CD4-positive, alpha-beta T cell treated with Interleukin-21 for 1 hour (primary cell): ENCODE measurements at places on chromosomes 6 and 20.

- no peak for DNase-seq
Observed at GRCh38 chr6:118546164-118546879, 1.8 kb upstream of the PLN start.

GRCh38 chr6:134510920-134511319 lies 193.0 kb upstream of the SGK1 start:
- no peak for DNase-seq

GRCh38 chr20:3380228-3381070 lies 27.0 kb downstream of the DNAAF9 start:
- DNase-seq, result no peak

- DNase-seq, result no peak
Observed at GRCh38 chr6:21710908-21711627, 117.5 kb downstream of the SOX4 start.

DNA sequence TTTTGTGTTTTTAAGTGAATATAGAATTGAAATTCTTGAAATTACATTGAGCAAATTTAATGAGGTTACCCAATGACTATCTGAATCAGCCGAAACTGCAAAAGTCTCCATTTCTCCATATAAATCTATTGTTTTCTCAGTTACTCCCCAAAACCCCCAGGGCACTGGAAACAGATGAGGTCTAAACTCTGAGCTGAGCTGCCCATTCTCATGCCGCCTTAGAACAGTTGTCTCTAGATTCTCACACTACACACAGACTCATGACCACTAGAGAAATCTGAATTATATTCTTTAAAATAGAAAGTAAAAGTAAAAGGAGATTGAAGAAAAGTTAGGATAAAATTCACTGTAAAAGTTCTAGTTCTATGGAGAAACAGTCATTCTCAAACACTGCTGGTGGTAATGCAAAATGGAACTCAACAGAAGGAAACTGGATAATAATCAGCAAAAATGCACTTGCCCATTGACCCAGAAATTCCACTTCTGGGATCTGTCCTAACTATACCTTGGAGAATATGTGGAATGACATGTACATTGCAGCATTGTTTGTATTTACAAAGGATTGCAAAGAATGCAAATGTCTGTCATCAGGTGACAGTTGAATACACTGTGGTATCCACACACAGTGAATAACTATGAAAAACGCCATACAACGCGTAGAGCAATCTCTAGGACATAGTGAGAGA lies 125.5 kb downstream of the IPCEF1 start:
- no peak for DNase-seq

DNA sequence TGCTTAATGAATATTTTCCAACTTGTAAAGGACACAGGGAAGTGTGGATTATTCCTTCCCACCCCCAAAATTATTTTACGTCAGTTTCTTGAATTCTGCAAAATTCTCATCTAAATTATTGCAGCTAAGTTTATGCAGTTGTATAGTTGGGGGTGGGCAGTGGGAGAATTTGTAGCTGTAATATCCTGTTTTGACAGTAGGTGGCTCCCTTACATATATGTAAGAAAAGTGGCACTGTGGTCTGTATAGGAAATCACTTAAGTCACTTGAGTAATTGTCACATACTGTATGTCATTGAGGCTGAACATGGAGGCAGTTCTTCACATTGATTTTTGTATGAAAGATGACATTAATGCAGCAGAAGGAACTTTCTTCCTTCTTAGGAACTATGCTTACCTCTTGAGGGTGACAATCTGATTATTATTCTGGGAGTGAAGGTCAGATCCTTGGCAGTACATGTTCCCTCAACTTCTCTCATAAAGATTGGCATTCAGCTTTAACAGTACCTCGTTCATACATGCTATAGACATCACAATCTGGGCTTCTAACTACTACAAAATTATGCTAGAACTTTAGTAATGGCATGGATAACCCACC lies 14.6 kb upstream of the CFAP206 start:
- DNase-seq, result peak; percentile 68

- no peak for DNase-seq
Observed at GRCh38 chr6:158406736-158407135, 94.5 kb downstream of the TULP4 start.

DNA sequence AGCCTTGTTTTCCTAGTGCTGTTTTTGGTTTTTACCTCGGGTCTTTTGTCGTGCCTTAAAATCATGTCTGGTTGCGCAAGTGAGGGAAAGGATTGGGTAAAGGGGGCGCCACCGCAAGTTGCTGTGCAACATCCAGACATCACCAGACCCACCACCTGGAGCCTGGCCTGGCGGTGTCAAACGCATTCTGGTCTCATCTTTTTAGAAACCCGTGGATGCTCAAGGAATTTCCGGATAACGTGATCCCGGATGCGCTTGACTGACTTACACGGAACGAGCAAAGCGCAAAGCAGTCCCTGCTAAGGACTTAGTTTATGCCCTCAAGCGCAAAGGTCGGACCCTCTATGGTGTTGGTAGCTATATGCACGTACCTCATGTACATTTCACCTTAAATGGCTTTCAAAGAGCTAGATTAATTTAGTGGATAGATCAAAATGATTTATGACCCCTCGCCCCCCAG lies 105.2 kb downstream of the OR2B2 start:
- peak; percentile 33 for DNase-seq

- DNase-seq, result no peak
Observed at GRCh38 chr6:31610968-31611367, 4.1 kb upstream of the AIF1 start.

DNA sequence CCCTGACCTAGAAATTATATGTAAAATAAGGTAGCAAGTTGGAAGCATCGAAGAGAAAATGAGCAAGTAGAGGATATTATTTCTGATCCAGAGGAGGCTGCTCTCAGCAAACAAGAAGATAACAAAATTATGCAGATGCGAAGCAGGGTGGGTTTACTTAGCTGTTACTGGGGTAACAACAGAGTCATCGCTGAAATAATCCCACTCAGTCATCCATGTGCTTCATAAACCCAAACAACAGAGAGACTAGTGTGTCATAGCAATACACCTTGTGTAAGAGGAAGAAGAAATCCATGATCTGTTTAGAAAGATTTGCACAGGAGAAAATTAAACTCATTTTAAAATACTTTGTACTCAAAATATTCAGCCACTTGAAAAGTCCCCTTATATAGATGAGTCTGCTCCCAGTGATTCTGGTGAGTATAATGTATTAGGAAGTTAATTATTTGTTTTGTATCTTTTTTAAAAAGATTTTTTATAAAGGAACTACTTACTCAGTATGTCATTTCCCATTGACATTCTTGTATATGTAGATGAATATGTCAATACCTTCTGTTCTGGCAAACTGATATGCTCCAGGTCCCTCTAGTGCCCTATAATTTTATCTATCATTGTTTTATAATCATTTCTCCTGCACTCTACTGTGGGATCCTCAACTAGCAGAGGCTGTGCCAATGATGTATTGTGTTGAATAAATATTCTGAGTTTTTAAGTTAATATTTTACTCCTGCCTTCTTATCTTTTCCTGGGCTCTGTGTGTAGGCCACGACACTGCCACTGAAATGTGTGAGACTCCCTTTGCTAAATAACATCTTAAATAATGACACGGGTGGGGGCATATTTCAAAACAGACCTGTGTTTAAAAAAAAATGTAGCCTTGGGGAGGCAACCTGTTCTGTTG lies 8.6 kb upstream of the HIVEP2 start:
- peak; percentile 53 for DNase-seq

DNA sequence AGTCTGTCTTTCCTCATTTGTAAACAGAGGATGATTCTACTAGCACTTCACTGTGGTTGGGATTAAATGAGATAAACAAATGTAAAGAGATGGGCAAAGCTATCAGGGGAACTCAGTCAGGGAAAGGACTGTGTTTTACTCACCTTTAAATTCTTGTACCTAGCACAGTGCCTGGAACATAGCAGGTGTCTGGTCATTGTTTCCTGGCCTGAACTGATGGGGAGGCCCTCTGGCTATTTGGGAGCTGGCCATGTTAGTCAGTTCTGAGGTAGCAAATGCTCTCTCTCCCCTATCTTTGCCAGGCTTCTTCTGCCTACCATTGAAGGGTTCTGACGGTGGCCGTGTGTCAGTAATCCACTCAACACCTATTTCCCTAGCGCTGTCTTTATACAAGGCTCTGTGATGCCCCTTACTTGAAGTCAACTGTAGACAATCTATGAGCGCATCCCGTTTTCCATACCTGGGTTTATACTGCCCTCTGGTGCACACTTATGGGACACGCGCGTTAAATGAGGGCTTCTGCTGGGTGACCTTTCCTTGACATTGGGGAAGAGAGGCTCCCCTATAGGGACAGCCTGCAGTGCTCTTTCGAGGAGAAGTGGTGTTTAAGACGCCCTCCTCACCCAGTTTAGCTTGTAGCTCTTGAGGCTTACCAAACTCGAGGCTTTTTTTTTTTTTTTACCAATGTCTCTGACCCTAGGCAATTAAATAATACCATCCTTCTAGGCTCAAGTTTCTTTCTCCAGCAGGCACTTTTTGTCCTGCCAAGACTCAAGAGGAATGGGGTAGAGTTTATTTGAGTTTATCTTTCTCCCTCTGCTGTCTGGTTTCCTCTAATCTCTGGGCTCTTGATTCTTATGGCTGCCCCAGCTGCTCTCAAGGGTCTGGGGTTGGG lies 4.0 kb upstream of the SPATS1 start:
- DNase-seq, result peak; percentile 77

DNA sequence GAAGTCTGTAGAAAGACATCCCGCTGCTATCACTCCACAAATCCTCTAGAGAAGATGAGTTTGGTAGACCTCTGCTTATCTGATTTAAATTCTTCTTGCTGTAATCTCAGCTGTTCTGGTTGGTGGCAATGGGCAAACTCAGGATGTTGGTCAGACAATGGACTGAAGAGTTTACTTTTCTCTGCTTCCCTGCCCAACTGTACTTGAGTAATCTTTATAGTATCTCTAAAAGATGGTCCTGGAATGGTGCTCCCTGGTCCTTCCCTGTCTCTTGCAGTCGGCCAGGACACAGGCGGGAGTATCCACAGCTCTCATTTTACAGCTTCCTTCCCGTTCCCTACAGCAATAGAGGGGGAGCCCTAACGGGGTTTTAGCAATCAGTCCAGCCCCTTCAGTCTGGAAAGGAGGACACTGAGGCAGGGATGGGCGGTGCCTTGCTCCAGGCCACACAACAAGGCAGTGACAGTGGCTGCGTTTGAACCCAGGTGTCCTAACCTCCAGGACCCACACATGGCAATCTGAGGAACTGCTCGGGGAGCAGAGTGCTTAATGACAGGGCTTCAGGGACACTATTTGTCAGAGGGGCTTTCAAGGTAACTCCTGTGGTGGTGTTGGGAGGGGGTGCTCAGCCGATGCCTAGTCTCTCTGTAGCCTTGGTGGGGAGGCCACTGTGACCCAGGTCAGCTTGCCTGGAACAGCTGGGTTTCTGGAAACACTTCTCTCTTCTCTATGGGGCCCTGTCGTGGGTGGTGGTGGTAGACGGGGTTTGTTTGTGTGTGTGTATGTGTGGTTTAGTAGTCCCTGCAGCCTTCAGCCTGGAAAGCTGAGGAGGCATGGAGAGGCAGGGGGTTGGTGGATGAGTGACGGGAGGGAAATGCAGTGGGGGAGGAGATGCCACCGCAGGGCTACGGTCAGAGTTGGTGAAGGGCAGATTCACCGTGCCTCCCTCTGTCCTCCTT lies 9.5 kb upstream of the VEGFA start:
- no peak for DNase-seq

DNA sequence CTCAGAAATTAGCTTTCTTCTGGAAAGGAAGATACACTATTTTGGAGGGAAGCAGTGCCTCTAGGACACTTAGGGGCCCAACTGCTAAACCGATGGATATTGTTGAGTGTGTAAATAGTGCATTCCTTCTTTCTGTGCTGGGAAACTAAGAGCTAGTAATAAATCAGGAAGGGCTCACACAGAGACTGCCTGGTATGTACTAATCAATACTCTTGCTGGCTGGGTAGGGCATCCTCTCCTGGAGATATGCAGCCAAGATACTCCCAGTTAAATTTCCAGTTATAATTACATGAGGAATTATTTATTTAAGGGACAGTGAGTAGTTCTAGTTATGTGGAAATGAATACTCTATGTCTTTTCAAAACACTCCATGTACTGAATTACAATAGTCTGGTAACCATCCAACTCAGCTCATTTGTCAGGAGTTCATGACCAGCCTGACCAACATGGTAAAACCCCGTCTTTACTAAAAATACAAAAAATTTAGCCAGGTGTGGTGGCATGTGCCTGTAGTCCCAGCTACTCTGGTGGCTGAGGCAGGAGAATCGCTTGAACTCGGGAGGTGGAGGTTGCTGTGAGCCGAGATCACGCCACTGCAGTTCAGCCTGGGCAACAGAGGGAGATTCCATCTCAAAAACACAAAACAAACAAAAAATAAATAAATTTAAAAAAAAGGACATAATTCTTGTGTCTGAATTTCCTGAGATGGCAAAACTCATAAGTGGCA lies 100.0 kb downstream of the OR2B2 start:
- DNase-seq, result no peak

- no peak for DNase-seq
Observed at GRCh38 chr6:125932451-125932795, 24.1 kb upstream of the HINT3 start.

GRCh38 chr6:17966451-17966850 lies 21.0 kb downstream of the KIF13A start:
- no peak for DNase-seq

- no peak for DNase-seq
Observed at GRCh38 chr6:64990652-64991304, 716.2 kb downstream of the EYS start.

DNA sequence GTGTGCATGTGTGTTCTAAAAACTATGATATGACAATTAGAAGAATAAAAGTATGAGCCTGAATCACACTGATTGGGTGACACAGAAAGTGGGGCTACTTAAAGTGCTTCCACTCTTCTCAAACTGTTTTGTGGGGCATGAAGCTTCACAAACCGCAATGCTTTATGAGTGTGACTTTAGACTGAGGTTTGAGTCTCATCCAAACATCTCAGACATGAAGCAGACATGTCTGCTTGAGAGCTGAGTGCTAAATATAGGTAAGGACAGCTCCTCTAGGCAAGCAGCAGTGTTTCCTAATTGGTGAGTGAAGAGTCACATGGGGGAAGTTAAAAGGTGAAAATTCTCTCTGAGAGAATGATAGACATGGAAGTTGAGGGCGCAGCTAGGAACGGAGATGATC lies 726.9 kb upstream of the CITED2 start:
- peak; percentile 2 for DNase-seq

- DNase-seq, result no peak
Observed at GRCh38 chr6:126427713-126428112, 87.8 kb downstream of the CENPW start.
